H1 (cell line): ENCODE measurements at places on chromosomes 11 and 22.

GRCh38 chr22:31400023-31400397 lies 606 bp downstream of the DRG1 start:
- DNase-seq = no peak

GRCh38 chr11:639332-639955 lies 2.4 kb downstream of the DRD4 start:
- DNase-seq = no peak

DNA sequence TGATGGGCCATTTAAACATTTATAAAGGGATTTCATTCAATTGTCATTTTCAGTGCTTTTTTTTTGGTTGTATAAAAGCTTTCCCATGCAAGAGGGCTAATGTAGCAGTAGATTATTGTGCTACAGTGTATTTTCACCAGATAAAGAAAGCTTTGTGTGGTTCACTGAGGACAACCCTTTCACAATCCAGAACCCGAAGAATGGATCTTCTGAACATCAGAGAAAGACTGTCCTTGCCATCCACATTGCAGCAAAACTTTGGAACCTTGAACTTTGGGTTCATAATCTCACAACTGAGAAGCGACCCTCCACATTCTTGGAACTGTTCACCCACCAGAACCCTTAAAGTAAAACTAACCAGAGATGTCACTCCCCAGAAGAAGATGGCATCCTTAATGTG lies 9.3 kb downstream of the APOBEC3H start:
- DNase-seq = no peak

DNA sequence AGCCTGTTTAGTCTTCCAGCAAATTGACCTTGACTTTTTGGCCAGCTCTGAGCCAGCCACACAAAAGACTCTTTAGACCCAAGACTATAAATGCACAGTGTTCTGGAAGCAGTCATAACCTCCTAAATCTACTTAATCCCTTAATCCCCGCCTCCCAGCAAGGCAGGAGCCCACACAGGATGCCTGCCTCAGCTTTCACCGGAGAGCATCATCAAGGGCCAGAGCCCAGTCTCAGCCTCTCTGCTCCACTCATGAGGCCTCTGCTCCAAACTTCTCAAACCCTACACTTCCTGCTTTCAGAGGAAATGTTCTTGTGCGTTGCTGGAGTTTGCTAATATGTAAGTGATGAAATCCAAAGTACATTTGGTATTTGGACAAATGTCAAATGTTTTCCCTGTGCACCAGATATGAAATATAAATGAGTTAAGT lies 57.9 kb upstream of the FSHB start:
- DNase-seq = no peak

DNA sequence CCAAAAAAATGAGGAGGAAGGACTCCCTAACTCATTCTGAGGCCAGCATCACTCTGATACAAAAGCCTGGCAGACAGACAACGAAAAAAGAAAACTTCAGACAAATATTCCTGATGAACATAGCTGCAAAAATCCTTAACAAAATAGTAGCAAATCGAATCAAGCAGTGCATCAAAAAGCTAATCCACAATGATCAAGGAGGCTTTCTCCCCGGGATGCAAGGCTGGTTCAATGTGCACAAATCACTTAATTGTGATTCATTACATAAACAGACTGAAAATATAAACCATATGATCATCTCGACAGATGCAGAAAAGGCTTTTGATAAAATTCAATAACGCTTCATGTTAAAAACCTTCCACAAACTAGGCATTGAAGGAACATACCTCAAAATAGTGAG lies 16.4 kb downstream of the MTMR2 start:
- DNase-seq = no peak

- DNase-seq = peak; percentile 88
Observed at GRCh38 chr11:58654079-58654907, 31.8 kb downstream of the CNTF start.

DNA sequence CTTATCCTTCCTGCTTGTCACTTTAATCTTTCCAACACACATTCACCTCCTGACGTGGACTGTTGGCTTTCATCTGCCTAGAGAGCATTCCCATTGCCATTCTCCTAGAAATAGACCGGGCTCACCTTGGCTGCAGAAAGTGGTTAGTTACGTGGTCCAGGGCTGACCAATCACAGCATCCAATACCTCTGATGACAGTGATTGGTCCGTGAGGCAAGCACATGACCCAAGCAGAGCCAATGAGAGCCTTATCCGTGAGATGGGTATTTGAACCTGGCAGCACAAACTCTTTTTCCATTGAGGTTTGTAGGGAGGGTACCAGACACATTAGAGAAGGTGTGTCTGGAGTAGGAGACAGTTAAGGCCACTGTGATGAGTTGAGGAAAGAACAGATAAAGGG lies 85.8 kb downstream of the MIAT start:
- DNase-seq = no peak
